Right lung (tissue), 10 donors: ENCODE measurements at places on chromosomes 2 and 18.

DNA sequence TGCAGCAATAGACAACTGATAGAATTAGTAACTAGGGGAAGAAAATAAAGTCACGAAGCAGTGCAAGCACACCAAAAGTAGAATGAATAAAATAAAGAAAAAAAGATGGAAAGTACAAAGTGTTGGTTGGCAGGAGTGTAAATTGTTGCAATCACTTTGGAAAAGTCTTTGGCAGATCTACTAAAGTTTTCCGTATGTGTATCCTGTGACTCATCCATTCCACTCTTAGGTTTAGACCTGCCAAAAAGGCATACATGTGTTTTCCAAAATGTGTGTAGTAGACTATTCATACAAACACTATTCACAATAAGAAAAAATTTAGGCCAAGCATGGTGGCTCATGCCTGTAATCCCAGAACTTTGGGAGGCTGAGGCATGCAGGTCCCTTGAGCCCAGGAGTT is 282.1 kb upstream of the FSIP2 start:
- DNase-seq: no peak

DNA sequence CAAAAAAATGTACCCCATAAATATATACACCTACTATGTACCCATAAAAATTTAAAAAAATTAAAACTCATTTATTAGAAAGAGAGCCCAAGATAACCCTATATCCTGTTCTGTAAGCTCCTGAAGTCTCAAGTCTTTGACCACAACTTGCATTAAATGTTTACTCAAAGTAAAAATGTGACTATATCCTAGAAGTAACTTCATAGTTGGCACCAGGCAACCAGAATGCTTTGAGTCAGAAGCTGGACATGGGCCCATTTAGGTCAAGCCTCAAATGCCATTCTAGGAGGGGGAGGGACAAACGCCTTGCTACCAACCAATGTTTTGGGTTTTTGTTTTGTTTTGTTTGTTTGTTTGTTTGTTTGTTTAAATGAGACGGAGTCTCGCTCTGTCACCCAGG is 9.3 kb upstream of the TBC1D8 start:
- DNase-seq: no peak

DNA sequence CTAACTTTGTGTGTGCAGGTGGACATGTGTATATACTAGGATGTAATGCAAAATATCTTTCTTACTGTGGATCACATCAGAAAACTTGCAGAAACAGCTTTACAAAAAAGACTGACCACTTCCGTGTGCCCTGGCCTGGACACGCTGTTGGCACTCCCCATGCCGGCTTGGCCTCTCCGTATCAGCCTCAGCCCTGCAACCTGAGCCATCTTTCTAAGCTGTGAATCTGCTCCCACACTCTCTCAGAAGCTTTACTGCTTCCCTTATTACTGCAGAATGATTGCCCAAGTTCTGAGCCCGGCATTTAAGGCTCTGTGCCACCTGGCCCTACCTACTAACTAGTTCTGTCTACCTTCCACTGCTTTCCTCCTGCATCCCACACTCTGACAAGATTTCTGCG is 37.8 kb downstream of the MYO7B start:
- no peak for DNase-seq

DNA sequence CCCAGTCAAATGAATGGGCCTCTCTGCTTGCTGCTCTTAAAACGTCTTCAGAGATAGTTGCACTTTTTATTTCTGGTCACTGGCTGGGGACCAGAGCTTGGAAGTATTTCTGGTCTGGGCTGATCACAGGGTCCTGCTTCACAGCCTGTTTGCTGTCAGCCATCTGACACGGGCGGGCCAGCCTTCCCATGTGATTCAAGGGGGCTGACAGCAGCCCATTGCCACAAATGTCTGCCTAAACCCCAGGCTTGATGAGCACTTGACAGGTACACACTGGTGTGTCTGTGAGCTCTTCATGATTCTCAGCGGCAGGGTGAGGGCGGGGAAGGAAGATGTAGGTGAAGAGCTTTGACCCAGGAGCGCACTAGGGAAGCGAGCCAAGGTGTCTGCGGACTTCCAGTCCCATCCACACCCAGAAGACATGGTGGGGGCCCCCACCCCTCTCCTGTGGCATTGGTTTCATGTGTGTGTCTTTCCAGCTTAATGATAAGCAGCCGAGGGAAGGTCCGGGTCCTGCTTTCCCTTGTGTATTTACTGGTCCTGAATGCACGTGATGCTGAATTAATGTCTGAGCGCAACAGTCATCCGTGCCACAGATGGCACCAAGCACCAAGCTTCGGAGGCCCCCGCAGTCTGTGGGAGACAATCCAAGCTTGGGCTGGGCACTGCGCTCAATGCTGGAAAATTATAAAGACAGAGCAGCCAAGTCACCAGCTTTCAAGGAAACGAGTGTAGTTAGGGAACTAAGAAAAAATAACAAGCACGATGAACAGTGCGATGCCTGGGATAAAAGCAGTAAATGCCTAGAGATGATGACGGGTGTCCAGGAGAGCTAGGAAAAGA is 73.3 kb downstream of the SH3BP4 start:
- no peak for DNase-seq

DNA sequence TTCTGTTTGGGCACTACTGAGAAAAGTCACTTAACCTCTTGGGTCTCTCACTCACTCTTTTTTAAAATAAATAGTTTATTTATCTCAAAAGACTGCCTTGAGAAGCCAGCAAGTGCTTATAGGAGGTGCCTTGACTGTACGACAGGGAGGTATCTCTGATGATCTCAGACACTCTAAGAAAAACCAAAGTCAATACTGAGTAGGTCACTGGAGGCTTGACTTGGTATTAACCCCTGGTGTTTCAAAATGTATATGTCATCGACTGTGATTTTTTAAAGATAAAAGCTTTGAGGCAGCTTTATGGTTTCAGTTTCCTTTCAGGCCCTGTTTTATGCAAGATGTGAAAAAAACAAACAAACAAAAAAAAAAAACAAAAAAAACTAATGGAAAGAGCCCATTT is 33.7 kb downstream of the MREG start:
- no peak for DNase-seq

DNA sequence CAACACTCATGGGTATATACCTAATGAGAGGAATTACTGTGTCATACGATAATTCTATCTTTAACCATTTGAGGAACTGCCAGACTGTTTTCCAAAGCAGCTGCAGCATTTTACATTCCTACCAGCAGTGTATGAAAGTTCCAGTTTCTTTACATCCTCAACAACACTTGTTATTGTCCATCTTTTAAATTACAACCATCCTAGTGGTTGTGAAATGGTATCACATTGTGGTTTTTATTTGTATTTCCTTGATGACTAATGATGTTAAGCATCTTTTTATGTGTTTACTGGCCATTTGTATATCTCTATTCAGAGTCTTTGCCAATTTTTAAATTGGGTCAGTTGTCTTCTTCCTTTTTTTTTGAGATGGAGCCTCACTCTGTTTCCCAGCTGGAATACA is 4.0 kb upstream of the CKAP2L start:
- no peak for DNase-seq

DNA sequence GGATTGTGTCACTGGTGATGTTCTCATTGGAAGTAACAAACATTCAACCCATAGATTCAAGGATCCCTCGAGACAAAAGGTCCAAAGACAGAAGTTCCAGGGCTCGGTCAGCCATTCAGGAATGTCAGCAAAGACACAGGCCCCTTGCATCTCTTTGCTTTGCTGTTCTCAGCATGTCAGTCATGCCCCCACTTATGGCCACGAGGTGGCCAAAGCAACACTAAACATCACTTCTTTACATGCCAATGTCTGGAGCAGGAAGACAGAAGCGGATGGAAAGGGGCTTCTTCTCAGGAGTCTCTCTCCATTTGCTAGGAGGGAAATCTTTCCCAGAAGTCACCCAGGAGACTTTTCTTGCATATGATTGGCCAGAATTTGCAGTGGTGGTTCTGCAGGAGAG is 191.6 kb upstream of the SP5 start:
- no peak for DNase-seq

- no peak for DNase-seq
Measured at GRCh38 chr2:212489719-212490346, 48.8 kb downstream of the ERBB4 start.

- peak; percentile 85 for DNase-seq
Measured at GRCh38 chr2:174012347-174013314, 47.5 kb upstream of the SP3 start.

DNA sequence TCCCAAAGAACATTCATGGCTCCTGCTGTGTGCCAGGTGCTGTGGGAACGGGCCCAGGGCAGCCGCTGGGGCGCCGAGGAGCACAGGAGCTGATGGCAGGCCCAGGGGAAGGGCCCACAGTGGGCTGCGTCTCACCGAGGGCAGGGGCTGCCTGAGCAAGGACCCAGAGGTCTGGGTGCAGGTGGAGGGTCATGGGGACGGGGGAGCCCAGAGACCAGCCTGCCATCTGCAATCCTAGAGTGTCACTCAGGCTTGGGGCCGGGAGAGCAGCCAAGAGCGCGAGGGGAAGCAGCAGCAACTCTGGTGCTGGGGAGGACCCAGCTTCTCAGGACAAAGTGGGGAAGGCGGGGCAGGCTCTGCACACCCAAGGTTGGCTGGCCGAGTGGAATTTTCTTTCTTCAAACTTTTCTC is 207.4 kb downstream of the HDAC4 start:
- no peak for DNase-seq

DNA sequence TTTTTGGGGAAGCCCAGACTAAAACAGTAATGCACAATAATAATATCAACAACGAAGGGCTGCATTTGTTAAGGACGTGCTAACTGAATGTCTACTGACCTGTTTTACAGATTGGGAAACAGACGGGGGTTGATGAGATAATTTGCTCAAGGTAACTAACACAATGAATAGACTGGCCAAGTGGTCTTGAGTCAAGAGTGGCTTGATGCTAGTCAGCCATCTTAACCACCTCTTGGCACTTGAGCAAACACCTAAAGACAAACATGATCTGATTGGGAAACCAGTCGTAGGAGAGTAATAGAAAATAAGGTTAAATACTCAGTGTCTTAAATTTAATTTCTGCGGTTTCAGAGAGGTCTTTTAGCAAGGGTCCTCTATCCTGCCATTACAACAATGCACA is 14.2 kb downstream of the RHBDD1 start:
- no peak for DNase-seq

GRCh38 chr2:157857881-157858280 is 18.2 kb downstream of the ACVR1 start:
- DNase-seq: no peak

DNA sequence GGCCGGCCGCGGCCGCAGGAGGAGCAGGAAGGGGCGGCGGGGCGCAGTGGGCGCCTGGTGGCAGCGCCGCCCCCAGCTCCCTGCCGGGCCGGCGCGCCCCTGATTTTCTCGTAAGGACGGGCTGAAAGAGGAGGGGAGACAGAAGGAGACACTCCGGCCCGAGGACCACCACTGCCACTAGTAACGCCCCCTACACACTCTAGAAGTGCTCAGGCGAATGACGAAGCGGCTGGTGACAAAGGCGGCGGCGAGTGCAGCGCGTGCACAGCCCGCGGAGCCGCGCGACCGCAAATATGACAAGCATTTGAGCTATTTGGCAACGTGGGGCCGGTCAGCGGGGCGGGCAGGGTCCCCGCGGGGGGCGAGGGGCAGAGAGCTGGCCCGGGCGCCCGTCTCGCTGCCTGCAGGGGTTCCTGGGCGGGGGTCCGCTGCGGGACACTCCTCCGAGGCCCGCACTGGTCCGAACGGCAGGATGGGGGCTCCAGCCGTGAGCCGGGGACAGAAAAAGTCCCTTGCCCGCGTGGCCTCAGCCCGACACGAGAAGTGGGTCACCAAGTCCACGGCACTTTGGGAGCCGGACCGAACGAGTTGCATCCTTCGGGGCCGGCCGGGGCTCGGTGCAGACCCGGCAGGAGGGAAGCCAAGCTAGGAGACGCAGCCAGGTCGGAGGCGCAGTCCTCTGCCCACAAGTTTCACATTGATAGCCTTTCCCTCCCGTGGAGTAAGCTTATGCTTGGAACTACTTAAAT is 524 bp upstream of the SERTAD2 start:
- peak; percentile 85 for DNase-seq

DNA sequence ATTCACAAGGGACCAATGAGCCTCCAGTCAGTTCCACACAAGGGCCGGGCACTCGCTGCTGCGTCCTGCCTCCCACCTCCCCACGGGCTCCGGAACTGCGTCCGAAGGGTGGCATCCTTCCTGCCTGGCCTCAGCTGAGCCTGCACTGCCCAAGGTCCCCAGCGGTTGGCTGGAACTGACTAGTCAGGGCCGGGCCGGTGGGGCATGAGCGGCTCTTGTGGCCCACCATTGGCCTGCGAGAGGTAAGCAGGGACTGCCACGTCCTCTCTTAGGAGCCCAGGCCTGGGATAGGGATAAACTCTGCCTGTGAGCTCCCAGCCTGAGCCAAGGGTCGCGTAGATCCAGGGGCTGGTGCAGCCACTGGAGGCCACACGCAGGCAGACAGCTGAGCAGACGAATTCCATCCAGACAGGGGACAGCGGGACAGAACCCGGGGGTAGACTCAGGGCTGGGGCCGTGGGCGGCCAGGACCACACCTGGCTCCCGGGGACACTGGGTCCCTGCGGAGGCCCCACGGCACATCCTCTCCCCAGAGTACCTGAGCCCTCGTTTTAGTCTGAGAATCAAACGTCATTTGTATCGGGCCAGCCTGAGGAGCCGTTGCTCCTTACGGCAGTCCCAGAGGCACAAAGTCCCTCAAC is 148.4 kb downstream of the ZNF516 start:
- no peak for DNase-seq
